ENCODE measurements at places on chromosomes 3 and 15. TPM values are rescaled to one million over a fixed set of nuclear protein-coding genes. Genes with fewer than 3 reads are reported as not detected.

The CYFIP1 gene
- total RNA-seq: 70.5 TPM

The IQCF2 gene
- total RNA-seq: not detected

The SKOR1 gene
- total RNA-seq: 0.05 TPM

The PHC3 gene
- 25.7 TPM for total RNA-seq

The FRMD4B gene
- total RNA-seq: 21.1 TPM

The CX3CR1 gene
- total RNA-seq: not detected

The SLC12A1 gene
- not detected for total RNA-seq

The RAD54L2 gene
- 9.9 TPM for total RNA-seq

The PSTPIP1 gene
- not detected for total RNA-seq

The LRRC15 gene
- not detected for total RNA-seq

The ZSCAN2 gene
- 10.3 TPM for total RNA-seq

The SPATA16 gene
- total RNA-seq: not detected

The DLL4 gene
- total RNA-seq: 0.05 TPM

The RAB6B gene
- total RNA-seq: 0.30 TPM

The ARHGEF26 gene
- 2.9 TPM for total RNA-seq

The LMLN gene
- total RNA-seq: 3.2 TPM

The SATB1 gene
- total RNA-seq: 2.3 TPM

The LYZL4 gene
- not detected for total RNA-seq

The SGO1 gene
- 16.6 TPM for total RNA-seq

The LRRC31 gene
- not detected for total RNA-seq

The CLEC3B gene
- not detected for total RNA-seq

The COMMD2 gene
- 38.2 TPM for total RNA-seq

The XIRP1 gene
- not detected for total RNA-seq

The IL5RA gene
- not detected for total RNA-seq

The GRK7 gene
- not detected for total RNA-seq

The GLDN gene
- total RNA-seq: 4.6 TPM

The GOLGA8Q gene
- total RNA-seq: 1.2 TPM

The C3orf70 gene
- total RNA-seq: not detected

The MRPS22 gene
- 98.8 TPM for total RNA-seq

The CCR2 gene
- total RNA-seq: not detected

The MBNL1 gene
- total RNA-seq: 132 TPM

The TGM5 gene
- total RNA-seq: not detected

The PLSCR5 gene
- total RNA-seq: not detected

The KNG1 gene
- total RNA-seq: not detected

The IGSF11 gene
- total RNA-seq: not detected

The TFRC gene
- 183 TPM for total RNA-seq

The NSUN3 gene
- 44.3 TPM for total RNA-seq

All from NCI-H460 (cell line).